Activated CD8-positive, alpha-beta memory T cell treated with anti-CD3 and anti-CD28 coated beads for 4 hours (primary cell): ENCODE measurements at places on chromosomes 12 and 14.

DNA sequence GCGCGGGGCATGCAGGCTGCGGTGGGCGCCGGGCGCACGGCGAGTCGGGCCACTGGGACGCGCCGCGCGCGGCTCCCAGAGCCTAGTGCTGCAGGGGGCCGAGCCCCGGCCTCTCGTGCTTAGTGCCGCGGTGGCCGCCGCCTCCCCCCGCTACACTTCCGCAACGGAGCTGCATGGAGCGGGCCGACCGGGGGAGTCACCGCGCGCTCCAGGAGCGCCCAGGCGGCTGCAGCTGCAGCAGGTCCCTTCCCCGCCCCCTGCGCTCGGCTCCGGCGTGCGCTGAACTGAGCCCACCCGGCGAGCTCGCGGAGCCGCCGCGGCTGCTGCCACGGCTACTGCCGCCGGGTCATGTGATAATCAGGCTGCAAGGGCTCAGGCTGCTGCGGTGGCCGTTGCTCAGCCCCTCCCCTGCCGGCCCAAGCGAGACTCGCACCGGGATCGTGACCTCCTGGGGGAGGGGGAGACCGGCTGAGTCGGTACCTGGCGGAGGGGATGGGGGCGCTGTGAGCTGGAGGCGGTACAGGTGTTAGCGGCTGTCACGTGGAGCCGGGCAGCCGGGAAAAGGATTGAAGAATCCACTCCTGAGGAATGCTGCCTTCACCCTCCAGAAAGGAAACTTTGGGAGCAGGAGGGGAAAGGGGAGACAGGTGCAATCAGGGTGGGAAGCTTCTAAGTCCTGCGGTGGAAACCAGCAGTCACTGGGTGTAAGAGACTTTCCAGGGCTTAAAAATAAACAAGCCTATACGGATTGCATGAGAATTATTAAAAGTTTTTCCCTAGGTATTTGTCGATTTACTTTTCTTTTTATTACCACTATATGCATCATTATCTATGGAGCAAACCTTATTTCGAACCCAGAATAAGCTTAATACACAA lies at the start of gene PPM1H:
PPM1H (minus strand) TSS at position 352 of the 876 bp plus-strand sequence. CDS start 414 bp downstream, outside the sequence.
- no peak for DNase-seq

DNA sequence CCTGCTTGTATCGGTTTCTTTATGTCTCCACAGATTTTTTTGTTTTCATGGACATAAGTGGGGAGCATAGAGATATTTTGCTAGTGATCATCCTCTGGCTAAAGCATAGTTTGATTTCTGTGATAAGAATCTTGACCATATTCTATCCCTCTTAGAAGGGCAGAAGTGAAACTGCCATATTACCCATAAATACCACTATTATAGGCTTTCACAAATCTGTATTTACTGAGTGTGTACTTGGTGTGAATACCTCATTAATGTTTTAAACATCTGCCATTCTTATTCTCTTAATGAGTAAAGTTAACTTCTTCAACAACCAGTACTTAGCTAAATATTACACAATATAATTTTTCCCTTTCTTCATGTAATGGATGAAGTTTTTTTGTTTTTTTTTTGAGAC lies 16.1 kb downstream of the WNK1 start:
- DNase-seq = no peak

DNA sequence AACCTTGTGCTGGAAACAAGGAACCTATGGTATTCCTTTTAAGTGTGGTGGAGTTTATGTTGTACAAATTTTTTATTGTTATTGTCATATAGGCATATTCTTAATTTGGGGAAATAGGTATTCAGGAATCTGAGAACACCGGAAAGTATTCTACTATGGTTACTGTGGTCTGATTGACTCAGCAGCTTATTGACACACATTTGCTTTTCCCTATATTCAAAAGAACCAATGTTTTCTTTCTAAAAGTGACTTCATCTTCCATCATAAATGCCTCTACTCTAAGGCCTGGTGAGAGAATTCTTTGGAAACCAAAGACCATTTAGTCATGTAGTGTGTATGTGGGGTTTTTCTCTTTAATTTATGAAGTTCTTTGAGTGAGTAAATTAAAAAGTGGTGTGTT lies 474.8 kb downstream of the TMTC2 start:
- DNase-seq = no peak

DNA sequence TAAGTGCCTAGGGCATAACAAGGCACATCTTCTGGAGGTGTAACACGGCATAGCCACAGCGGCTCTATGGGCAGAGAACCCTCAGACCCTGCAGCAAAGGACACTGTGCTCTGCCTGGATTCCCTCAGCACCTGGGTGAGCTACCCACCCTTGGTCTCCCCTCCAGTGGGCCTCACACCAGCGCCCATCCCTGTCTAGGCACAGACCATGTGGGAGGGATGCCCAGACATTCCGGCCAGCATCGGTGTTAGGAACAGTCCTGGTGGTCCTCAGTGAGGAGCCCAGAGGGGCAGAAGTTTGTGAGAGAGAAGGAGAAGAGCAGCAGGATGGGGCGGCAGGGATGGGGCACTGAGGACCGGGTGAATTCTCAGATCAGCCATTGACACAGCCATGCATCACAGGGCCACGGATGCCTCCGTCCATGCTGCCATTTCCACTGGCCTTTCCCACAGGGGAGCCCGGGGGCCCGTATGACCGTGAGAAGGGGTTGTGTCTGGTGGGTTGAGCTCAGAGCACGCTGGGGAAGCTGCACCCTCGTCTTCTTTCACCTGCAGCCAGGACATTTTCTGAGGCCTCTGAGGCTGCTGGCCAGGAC lies 282.7 kb upstream of the SFSWAP start:
- no peak for DNase-seq

- no peak for DNase-seq
Measured at GRCh38 chr12:110498984-110499706, 2.8 kb downstream of the VPS29 start.

DNA sequence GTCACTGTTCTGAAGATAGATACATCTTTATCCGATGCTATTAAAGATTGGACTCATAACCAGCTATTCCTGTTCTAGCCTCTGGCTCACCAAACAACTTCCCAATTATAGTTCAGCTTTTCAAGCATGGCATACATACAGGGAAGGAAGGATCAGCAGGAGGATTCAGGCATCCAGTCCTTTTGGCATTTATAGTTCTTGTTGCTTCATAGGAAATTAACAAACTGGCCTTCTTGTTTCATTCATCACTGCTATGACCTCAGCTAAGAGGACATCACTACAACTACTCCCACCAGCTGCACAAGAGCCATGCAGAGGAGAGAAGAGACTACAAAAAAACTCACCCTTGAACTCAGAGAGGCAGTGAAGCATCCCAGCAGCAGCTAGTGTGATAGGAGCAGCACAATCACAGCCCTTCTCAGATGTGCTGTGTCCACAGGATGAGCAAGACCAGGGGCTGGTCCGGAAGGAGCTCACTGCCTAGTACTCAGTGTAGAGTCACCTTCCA lies 100.5 kb downstream of the SPTSSA start:
- DNase-seq = no peak

DNA sequence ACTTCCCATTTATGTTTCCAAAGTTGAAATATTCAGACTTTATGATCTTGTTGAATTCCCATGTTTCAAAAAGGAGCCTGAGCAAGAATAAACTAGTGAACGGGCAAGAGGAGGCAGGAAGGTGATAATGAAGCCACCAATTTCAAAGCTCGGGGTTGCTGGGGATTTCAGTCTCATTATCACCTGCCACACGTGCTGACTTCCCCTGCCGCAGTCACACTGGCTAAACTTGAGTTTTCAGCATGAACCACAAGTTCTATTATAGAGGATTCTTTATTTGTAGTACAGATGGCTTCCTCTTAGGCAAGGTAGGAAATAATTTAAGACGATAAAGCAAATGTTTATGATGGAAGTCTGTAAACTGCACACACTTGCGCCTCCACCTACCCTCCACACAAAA lies 18.1 kb upstream of the DIABLO start:
- no peak for DNase-seq

DNA sequence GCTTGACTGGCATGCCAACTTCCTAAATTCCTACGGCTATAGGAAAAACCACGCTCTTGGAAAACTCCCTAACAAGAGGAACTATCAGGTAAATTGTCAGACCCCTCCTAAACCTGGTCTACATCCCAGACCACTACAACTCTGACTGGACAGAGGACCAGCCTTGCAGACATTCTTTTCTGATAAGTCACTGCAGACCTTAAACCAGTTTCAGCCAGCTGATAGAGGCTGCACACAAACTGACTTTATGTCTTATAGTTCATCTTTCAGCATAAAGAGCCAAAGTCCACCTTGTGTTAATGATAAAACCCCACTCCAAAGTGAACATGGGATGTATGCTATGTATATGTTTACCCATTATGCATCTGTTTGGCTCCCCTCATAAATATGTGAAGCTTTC lies 166.6 kb downstream of the KTN1 start:
- no peak for DNase-seq

DNA sequence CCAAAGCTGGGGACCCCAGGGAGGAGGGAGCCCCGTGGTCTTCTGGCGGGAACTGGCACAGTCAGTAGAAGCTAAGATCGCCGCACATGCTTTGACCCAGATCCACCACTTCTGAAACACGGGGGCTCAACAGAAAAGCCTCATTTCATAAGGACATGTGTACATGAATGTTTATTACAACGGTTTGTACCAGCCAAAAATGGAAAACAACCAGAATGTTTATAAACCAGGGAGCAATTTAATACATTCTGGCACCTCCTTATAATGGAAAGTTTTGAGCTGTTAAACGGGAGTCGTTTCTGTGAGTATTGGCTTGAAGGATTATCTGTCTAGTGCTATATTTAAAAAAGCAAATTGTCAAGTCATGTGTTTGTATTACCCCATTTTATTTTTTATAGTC lies 7.3 kb upstream of the TMEM179 start:
- DNase-seq = no peak

- no peak for DNase-seq
Measured at GRCh38 chr12:21843795-21844194, 69.3 kb upstream of the KCNJ8 start.

- no peak for DNase-seq
Measured at GRCh38 chr12:128745772-128746689, 77.7 kb downstream of the SLC15A4 start.

- DNase-seq = no peak
Measured at GRCh38 chr14:71498212-71498611, 434.0 kb upstream of the RGS6 start.
